CD4-positive, CD25-positive, alpha-beta regulatory T cell (primary cell): ENCODE measurements at places on chromosomes 3 and 15. TPM values are rescaled to one million over a fixed set of nuclear protein-coding genes. Genes with fewer than 3 reads are reported as not detected.

The IGF2BP2 gene
- total RNA-seq = 3.6 TPM

The C15orf40 gene
- 20.0 TPM for total RNA-seq

- DNase-seq = no peak
- no peak overlapping the region for H3K4me3 ChIP-seq
- H3K27me3 ChIP-seq = no peaks in the 10 kb centered on the region
- H3K27ac ChIP-seq = no peak overlapping the region
- H3K4me1 ChIP-seq = no peaks in the 10 kb centered on the region
These were observed 49.4 kb downstream of the NFKBIZ start for GRCh38 chr3:101898752-101899169.

GRCh38 chr15:51672155-51672687 is 9.1 kb upstream of the SCG3 start:
- H3K4me1 ChIP-seq = no peaks in the 10 kb centered on the region
- no peaks in the 10 kb centered on the region for H3K36me3 ChIP-seq
- H3K27me3 ChIP-seq = peaks cover 12% of the 10 kb centered on the region
- no peak overlapping the region for H3K27ac ChIP-seq

GRCh38 chr3:89314454-89315098 is 207.2 kb downstream of the EPHA3 start:
- H3K36me3 ChIP-seq = no peaks in the 10 kb centered on the region
- DNase-seq = no peak
- H3K4me1 ChIP-seq = no peaks in the 10 kb centered on the region
- no peak overlapping the region for H3K27ac ChIP-seq
- H3K27me3 ChIP-seq = no peaks in the 10 kb centered on the region
- H3K4me3 ChIP-seq = no peak overlapping the region

GRCh38 chr3:136714020-136714419 is 38.2 kb downstream of the STAG1 start:
- no peaks in the 10 kb centered on the region for H3K27me3 ChIP-seq
- H3K4me3 ChIP-seq = no peak overlapping the region
- no peak overlapping the region for H3K27ac ChIP-seq
- DNase-seq = no peak

The TRPM1 gene
- not detected for total RNA-seq

The MESP2 gene
- total RNA-seq = not detected

- H3K4me3 ChIP-seq = peak overlapping the region; percentile 92
- H3K27ac ChIP-seq = peak overlapping the region; percentile 82
- H3K4me1 ChIP-seq = peaks cover 50% of the 10 kb centered on the region
These were observed 490 bp downstream of the TOMM70 start for GRCh38 chr3:100400419-100400779.

The TF gene
- 0.52 TPM for total RNA-seq

The BNC1 gene
- not detected for total RNA-seq

The PARP15 gene
- total RNA-seq = 87.0 TPM

- no peak overlapping the region for H3K4me3 ChIP-seq
- H3K36me3 ChIP-seq = peaks cover 4% of the 10 kb centered on the region
- H3K27me3 ChIP-seq = no peaks in the 10 kb centered on the region
- no peak overlapping the region for H3K27ac ChIP-seq
- H3K4me1 ChIP-seq = no peaks in the 10 kb centered on the region
- DNase-seq = peak; percentile 0
These were observed 66.9 kb downstream of the RNF13 start for GRCh38 chr3:149879872-149880271.

- H3K36me3 ChIP-seq = no peaks in the 10 kb centered on the region
- H3K4me1 ChIP-seq = no peaks in the 10 kb centered on the region
- no peaks in the 10 kb centered on the region for H3K27me3 ChIP-seq
These were observed 18.9 kb upstream of the ATP8B4 start for GRCh38 chr15:50137893-50138292.

DNA sequence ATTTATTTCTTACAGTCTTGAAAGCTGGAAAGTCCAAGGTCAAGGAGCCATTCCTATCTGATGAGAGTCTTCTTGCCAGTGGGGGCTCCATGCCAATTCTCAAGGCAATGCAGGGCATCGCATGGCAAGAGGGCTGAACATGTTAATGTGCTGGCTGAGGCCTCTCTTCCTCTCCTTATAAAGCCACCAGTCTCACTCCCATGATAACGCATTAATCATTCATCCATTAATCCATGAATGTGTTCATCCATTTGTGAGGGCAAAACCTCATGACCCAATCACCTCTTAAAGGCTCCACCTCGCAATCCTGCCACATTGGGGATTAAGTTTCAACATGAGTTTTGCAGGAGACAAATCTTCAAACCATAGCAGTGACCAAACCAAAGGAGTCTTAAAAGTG is 118.3 kb downstream of the PROS1 start:
- no peak overlapping the region for H3K4me3 ChIP-seq
- no peak overlapping the region for H3K27ac ChIP-seq
- H3K36me3 ChIP-seq = no peaks in the 10 kb centered on the region
- no peak for DNase-seq
- H3K4me1 ChIP-seq = no peaks in the 10 kb centered on the region
